Stimulated activated CD8-positive, alpha-beta memory T cell treated with anti-CD3 and anti-CD28 coated beads, Interleukin-4, amount 100 ng/mL, for 1 hour (primary cell): ENCODE measurements at places on chromosomes 13 and 19.

- no peak for DNase-seq
Measured at GRCh38 chr13:83162493-83162892, 719.8 kb downstream of the SLITRK1 start.

DNA sequence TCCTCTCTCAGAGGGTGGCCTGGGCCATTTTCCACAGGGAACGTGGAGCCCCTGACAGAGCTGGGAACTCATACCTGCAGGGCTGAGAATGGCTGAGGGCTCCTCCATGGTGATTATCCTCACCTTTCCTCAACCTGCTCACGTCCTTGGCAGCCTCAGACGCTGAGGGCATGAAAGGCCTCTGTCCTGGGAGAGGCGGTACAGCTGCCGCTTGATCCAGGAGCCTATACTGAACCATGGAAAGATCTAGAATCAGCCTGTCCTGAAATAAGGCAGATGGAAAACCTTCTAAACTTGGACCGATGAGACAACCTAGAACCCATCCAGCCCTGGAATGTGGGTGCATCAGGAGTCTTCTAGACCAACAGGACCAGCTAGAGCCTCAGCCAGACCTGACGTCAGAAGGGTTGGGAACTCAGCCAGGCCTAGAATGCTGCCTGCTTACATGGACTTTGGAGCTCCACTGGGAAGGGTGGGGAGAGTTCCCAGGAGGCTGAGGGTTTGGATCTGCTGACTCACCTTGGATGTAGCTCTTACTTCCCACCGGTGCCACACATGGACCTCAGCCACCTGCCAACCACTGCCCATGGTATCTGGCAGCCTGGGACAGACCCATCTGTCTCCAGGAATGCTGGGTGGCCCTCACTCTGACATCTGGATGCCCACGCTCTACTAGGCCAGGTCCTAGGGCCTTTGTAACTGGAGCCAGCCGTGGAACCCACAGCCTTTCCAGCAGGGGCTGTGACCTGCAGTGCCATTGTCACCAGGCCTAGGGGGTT, 7.5 kb downstream of the KCTD15 start:
- no peak for DNase-seq

GRCh38 chr13:21053231-21053630, 8.2 kb downstream of the LATS2 start:
- DNase-seq: no peak

DNA sequence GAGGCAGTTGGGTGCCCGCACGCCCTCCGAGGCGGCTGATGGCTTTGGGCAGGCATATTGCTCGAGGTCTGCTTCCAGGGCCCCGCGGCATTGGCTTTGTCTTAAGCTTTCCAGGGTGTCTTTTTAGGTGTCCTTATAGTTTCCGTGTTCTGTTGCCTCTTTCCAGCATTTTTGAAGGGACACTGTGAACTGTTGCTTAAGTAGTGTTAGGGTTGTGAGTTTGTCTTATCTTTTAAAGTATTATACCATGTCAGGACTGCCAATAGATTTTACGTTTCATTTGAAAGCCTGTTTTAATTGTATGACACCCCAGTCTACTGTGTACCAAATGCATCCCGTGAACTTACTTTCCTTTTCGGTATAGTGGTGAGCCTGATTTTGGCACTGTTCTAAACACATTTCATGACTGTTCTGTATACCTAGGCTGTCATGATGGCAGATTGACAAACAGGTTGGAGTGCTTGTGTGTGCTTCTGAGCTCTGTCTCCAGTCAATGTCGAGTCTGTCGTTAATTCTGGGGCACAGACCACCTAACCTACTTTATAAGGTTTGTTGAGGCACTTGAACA, 656 bp downstream of the PCCA start:
- DNase-seq: no peak

DNA sequence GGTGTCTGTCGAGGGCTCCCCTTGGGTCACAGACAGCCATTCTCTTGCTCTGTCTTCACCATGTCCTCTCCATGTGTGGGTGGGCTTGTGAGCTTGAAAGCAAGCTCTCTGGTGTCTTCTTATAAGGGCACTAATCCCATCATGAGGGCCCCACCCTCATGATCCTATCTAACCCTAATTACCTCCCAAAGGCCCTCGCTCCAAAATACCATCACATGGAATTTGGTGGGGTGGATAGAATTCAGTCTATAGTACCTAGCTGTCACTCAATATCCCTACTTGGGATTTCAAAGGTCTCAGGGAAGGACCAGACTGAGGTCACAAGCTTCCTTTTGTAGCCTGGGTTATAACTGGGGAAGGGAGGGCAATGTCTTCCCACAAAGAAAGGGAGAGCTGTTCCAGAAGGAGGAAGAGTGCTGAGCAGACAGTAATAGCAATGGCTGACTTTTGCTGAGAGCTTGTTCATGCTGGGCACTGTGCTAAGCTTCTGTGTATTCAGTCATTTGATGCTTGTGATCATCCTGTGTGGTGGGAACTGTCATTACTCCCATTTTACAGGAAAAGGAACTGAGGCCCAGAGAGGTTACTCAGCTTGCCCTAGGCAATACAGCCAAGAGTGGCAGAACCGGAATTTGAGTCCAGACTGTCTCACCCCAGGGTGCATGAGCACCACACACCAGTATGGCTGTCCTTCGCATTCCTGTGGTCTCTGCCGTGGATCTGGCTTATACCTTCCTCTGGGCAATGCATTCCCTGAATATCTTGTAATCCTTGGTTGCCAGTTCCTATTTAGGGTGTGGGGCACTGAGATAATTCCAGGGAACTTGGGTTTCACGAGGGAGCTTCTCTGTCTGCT, 8.2 kb downstream of the FXYD5 start:
- DNase-seq: no peak

- DNase-seq: no peak
Measured at GRCh38 chr13:36417331-36417730, 15.0 kb upstream of the CCNA1 start.

GRCh38 chr13:95784161-95784899, 107.4 kb downstream of the DNAJC3 start:
- DNase-seq: no peak

GRCh38 chr13:72820156-72820897, 38.4 kb downstream of the PIBF1 start:
- DNase-seq: no peak

DNA sequence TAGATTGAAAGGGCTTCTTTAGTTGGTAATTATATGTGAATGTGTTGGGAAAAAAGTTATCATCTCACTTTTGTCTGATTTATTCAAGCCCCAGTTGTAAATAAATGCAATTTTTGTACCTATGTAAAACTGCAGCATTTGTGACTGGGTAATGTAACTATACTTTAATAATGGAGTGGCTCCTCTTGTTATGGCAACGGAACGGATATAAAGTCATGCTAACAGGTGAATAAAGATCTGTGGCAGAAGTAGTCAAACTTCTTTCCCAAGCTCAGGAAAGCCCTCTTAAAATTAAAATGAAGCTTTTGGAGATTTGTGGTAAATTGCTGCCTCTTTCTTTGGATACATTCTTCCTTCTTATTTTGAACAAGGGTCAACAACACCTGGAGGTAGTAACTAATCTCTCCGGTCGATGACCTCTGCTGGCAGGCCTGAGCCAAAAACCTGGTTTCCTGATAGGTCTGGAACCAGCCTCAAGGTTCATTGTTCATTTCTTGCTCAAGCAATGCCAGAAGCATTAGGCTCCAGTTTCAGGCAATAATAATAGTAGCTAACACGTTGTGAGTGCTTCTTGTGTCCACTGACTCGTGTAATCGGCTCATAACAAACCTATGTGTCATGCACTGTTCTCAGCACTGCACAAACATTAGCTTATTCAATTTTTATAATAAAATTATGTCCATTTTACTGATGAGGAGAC, 313.4 kb upstream of the DACH1 start:
- DNase-seq: no peak

DNA sequence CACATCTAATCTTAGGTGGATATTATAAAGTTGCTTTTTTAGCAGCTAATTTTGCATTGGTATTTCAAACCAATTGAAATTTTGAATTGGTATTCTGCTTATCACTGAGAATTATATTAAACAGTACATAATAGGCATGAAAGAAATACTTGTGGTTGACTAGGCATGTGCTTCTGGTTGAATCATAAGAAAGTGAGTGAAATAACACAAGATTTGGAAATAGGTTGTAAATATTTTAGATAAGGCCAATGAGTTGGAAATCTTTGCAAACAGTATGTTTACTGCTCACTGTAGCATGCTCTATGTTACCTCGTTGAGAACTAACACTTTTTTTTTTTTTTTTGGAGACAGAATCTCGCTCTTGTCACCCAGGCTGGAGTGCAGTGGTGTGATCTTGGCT, 66.8 kb upstream of the RFC3 start:
- DNase-seq: no peak

- DNase-seq: no peak
Measured at GRCh38 chr19:8607386-8607785, 3.1 kb downstream of the ADAMTS10 start.

GRCh38 chr13:49357694-49358093, 86.2 kb downstream of the CAB39L start:
- DNase-seq: no peak

GRCh38 chr13:89900104-89900765, 1447.3 kb upstream of the MIR17HG start:
- no peak for DNase-seq

- no peak for DNase-seq
Measured at GRCh38 chr13:20177049-20177831, 15.5 kb downstream of the GJB2 start.

DNA sequence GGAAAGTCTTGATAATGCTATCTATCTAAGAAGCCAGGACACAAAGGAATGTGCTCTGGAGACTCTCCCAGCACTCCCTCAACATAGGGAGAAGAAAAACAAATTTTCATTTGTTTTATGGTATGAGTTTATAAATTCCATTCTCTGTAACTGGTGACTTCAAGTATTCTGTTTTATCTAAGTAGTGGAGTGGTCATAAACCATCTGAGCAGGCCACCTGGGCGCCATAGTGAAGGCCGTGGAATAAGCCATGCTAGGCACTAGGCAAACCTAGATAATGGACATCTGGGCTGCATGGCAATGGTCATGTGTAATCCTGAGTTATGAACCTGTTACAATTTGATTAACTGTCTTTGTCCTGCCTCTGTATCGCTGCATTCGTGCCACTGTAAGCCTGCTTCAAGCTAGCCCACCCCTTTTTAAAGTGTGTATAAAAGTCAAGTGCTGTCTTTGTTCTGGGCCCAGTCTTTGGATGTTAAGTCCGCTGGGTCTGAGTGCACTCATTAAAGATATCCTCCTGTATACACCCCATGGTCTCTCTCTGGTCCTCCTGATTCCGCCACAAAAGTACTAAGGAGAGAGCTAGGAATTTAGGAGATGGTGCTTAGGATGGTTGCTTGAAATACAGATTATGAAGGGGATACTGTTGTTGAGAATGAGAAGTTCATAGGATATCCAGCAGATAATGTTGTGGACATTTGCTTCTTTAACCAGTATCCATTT, 13.2 kb downstream of the GTF2F2 start:
- DNase-seq: no peak

GRCh38 chr13:54563286-54563685, 1534.7 kb downstream of the OLFM4 start:
- DNase-seq: no peak

DNA sequence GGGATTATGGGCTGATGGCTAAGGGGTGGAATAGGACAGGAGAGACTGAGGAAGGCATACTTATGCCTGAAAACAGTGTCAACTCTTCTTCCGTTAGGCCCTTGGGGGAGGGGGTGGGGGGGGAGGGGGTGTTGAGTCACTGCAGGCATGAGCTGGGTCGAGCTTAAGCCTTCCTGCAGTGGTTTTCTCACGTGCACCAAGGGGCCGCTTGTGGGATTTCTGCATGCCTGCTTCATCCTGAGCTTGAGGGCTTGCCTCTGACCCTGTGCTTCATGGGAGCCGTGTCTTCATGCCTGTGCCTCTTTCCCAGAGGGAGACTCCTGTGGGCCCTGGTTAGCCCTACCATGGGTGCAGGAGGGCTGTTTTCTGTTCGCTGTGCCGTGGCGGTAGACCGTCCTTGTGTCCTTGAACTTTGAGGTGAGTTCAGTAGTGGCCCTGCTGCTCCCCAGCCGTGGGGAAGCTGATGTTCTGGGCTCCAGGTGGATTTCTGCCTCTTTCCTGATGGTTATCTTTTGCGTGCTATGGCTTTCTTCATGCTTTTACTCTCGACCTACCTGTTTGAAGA, 186.1 kb downstream of the PCCA start:
- no peak for DNase-seq

- no peak for DNase-seq
Measured at GRCh38 chr19:16051254-16052025, 24.9 kb upstream of the TPM4 start.

GRCh38 chr13:26184791-26185250, 37.3 kb downstream of the RNF6 start:
- DNase-seq: peak; percentile 38

DNA sequence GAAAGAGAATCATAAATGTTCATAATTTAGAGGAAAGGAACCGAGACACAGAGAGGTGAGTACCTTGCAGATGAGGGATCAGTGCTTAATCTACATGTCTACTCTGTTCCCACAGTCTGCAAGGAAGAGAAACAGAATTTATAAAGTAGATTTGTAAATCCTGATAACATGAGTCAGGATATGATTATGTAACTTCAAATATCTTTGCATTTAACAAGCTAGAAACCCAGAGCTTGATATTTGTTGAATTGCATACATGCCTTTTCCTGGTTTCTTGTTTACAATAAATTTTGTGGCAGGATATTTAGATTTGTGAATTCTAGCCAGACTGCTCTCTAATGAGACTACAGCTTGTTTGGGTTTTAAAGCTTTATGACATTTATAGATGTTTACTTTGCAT, 219.2 kb downstream of the ENOX1 start:
- DNase-seq: no peak

GRCh38 chr13:113110048-113110851, 4.7 kb downstream of the F7 start:
- no peak for DNase-seq

DNA sequence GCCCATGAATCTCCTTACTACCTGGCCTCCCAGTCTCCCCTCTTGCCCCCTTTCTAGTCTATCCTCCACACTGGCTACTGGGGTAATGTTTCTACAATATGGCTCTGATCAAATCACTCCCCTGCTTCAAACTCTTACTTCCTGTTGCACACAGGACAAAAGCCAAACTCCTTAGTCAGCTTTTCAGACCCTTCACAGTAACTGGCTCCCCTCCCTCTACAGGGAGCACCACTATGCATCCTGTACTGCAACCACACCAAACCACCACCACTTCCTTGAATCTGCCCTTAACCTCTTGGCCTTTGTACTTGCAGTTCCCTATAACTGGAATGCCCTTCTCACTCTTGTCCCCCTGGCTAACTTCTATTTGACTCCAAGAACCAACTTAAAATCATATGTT, 32.2 kb downstream of the DEDD2 start:
- DNase-seq: no peak

DNA sequence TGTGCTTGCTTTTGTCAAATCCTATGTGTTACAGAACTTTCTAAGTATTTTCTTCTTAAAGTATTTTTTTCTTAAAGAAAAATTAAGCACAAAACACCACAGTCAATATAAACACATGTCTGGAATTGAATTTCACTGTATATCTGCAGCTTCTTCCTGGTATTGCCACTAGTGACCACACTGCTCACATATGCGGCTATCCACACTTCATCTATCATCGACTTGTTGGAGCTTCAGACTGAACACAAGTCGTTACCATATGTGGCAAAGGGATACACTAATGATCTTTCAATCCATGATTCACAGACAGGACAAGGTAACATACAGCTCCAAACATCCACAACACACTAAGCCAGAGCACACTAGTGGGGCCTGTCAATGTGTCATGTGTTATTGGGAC, 498.4 kb upstream of the ARGLU1 start:
- no peak for DNase-seq

GRCh38 chr19:56671613-56671994, at the start of gene ZNF835:
Gene ZNF835 (minus strand): TSS chr19:56671757. CDS start chr19:56665198, 6,559 bp downstream.
- DNase-seq: peak; percentile 38
